ENCODE measurements at places on chromosomes 1 and 21. TPM values are rescaled to one million over a fixed set of nuclear protein-coding genes. Genes with fewer than 3 reads are reported as not detected.

- DNase-seq = no peak
Observed at GRCh38 chr1:107549152-107549810, 408.4 kb downstream of the NTNG1 start.

DNA sequence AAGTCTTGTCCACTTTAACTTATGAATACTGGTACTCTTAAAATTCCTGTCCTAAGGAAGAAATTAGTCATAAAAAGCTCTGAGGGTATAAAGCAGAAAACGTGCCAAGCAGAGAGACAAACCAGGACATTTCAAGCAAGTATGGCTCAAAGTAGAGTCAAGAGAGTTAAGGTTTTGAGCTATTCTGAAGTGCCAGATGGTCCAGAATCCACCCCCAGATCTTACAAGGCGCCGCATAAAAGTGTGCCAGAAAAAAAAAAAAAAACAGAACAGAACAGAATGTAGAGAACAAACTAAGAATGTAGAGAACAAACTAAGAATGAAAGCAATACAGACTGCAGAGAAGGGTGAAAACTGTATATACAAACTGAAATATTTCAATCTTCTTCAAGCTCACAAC lies 12.5 kb downstream of the EPS15 start:
- no peak for DNase-seq

Gene PDZK1
- total RNA-seq = not detected

DNA sequence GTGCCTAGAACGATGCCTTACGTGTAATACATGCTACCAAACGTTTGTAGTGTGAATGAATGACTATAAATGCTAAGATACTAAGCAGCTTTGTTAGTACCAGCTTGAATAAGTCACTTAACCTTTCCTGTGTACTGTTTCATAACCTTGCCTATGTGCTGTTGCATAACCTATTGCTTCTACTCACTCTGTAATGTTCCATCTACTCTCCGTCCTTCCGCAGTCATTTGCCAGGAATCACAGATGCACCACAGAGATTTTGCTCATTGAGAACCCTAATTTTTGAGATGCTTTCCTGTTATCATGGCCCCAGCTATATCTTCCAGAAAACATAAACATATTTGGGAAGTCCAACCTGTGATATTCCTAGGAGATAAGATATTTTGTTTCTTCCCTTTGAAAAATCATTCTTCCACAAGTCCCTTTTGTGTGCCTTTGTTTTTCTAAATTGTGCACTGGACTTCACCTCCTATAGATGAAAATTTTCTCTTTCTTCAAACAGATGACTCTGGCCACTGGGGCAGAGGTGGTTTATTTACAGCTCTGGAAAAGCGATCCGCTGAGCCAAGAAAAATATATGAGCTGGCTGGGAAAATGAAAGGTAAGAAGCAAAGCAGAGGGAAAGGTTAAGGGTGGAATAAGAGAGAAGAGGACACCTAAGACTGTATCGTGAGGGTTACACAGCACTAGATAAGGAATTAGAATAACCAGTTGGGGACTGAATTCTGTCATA lies 44.8 kb downstream of the CHD1L start:
- no peak for DNase-seq

Gene PLK3
- total RNA-seq = 208 TPM

DNA sequence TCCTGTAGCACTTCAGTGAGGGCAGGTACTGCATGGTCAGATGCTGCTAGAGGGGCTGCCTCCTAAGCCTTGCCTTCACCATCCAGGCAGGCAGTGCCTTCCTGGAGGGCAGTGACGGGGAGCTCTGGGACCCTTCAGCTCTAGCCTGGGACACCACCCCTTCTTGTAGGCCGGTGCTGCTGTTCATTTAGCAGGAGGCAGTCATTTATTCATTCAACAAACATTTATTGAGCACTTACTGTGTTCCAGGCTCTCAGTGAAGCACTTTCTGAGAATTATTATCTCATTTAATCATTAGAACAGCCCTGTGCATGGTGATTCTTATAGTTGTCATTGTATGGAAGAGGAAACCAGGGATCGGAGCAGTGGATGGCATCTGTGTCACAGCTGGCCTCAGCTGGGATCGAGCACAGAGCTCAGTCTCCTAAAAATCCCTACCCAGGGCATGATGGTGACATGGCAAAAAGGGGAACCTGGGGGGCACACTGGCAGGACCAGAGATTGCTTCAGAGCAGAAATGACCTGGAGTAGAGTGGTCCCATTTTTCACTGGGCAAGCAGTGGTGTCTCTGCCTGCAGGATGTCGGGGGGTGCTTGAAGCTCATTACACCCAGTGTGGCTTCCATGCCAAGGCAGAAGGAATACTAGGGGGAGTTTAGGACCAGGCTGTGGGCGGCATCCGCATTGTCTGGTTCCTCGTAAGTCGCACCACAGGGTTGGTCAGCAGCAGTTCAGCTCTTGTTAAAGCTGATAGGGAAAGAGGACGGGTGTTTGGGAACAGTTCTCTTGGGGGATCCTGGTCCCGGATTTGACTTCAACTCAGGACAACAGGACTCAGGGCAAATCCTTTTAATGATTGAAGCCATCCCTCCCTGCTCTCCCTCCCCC lies 28.8 kb downstream of the ARHGEF10L start:
- no peak for DNase-seq

GRCh38 chr1:47557066-47557465 lies 119.2 kb downstream of the FOXD2 start:
- DNase-seq = no peak

GRCh38 chr1:158255656-158256055 lies 1.4 kb downstream of the CD1A start:
- DNase-seq = no peak

Gene CTSK
- total RNA-seq = 1.8 TPM

GRCh38 chr1:88302843-88303486 lies 381.1 kb upstream of the PKN2 start:
- DNase-seq = no peak

DNA sequence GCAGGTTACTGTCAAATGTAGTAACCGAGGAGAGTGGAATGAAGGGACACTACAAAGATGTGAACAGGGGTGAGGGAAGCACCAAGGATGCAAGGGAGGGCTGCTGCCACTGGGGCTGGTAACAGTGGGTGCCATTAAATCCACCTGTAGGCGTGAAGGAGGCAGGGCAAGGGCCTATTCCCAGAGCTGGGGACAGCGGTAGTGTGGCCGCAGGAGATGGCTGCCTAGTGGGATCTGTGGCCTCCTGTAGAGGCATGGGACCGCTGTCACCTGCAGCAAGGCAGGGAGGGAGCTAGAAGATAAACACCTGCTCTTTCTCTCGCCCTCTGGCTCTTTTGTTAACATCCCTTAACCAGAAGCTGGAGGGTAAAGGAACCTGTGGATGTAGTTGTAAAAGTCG lies 80.5 kb upstream of the CNIH3 start:
- DNase-seq = no peak

GRCh38 chr1:5640845-5641244 lies 351.4 kb downstream of the NPHP4 start:
- DNase-seq = no peak
